ENCODE measurements at places on chromosomes 4 and X.

GRCh38 chrX:47623540-47624027 lies 3.9 kb upstream of the SYN1 start:
- DNase-seq: peak; percentile 76

- DNase-seq: peak; percentile 52
Measured at GRCh38 chrX:151871244-151871643, 41.4 kb upstream of the MAGEA4 start.

DNA sequence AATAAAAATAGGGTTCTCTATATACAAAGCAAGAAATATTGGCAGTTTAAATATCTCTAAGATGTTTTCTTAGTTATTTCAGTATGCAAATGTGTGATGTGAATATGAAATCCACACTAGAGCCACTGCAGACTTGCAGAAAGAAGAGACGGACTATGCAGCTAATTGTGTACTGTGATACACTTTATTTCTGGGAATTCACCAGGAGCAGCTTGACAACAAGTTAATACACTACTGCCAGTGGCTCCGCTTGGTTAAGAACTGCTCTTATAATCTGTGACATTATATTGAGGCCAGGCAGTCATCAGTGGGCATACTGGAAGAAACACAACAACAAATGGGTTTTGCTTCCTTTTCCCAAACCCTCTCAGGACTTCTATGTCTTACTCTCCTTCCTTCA lies 172.0 kb downstream of the FBXW7 start:
- DNase-seq: no peak

GRCh38 chr4:70544279-70544868 lies 26.0 kb downstream of the AMTN start:
- DNase-seq: peak; percentile 10

DNA sequence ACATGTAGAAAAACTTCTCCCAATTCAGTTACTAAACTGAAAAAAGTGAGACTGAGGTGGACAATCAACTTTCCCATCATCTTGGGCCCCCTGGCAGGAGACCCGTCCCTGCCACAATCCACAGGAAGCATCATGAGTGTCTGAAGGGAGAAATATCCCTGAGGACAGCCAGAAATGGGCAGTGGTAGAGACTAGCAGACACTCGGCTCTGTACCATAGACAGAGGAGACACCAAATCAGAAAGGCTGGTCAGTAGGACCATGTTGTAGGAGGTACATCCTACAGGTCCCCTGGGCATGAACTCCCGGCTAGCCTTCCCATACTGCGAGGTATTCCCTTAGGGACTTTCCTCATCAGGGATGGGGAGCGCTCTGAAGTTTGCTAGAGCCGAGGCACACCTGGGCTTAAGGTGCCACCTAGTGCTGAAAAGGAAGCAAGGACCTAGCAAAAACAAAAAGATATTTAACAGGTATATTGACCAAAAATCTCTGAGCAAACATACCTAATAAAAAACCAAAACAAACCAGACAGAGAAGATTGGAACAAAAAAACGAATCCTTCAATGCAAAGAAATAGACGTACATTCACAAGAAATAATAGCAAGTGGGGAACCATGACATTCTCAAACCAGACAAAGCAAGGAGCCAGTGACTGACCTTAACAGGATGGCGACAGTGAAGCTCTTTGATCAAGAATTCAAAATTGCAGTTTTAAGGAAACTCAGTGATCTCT lies 55.6 kb downstream of the HAUS3 start:
- DNase-seq: peak; percentile 22
